ENCODE measurements at places on chromosomes 3 and 15. TPM values are rescaled to one million over a fixed set of nuclear protein-coding genes. Genes with fewer than 3 reads are reported as not detected.

DNA sequence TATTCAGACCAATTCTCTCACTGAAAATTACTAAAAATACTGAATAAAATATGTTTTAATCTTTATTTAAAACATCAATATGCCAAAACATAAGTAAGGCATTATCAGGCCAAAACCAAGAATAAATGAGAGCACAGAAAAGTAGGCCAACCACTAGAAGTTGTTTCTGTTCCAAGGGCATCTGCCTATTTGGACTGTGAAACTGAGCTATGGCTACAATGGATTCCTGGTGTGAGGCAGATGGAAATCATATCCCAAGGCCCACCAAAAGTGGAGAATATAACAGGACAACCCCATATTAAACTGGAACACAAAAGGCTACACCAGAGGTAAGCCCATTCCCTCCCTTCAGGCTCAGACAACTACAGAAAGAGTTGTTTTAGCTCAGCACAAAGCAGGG, 302.8 kb upstream of the IL12A start:
- no peak overlapping the region for H3K4me3 ChIP-seq
- H3K36me3 ChIP-seq = no peaks in the 10 kb centered on the region
- H3K27me3 ChIP-seq = no peaks in the 10 kb centered on the region
- no peak overlapping the region for H3K27ac ChIP-seq

DNA sequence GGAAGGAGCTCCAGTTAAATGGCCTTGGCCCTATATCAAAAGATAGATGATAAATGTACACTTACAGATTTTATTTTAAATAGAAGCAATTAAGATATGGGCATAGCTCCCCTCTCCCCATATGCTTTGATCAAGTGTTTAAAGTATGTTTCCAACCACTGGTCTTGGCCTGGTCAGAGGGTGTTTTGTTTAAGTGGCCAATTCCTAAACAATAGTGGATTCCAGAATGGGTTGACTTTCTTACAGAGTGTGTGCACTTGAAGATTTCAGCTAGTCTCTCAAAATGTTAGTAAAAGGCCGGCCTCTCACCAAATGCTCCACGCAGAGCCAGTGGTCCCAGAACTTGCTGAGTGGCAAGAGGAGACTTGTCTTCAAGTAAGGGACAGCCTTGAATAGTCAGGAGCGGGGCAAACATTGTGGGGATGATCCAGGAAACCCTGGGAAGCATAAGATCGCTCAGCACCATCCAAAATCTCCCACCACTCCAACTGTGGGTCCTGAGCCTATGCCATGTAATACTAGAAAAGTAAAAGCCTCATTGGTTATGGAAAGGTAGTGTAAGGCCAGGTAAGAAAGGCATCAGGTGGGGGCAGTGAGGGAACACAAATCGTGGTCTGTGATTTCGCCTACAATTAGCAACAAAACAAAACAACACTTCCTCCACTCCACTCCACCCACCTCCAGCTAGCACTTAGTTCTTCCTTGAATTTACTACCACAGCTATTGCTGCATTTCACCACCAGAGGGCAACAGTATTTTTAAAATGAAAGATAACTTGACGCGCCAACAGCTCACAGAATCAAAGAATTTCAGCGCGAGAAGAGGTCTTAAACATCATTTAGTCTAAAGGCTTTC, 4.8 kb downstream of the RARRES1 start:
- H3K36me3 ChIP-seq = peaks cover 4% of the 10 kb centered on the region
- DNase-seq = no peak
- H3K4me1 ChIP-seq = peaks cover 13% of the 10 kb centered on the region
- H3K4me3 ChIP-seq = peak overlapping the region; percentile 61
- H3K27me3 ChIP-seq = no peaks in the 10 kb centered on the region

GRCh38 chr15:99344639-99345038, 93.4 kb downstream of the LRRC28 start:
- DNase-seq = no peak
- H3K27ac ChIP-seq = no peak overlapping the region
- no peaks in the 10 kb centered on the region for H3K27me3 ChIP-seq

ACAN gene
- not detected for total RNA-seq

ROPN1 gene
- not detected for total RNA-seq

EOMES gene
- total RNA-seq = 35.5 TPM

DNA sequence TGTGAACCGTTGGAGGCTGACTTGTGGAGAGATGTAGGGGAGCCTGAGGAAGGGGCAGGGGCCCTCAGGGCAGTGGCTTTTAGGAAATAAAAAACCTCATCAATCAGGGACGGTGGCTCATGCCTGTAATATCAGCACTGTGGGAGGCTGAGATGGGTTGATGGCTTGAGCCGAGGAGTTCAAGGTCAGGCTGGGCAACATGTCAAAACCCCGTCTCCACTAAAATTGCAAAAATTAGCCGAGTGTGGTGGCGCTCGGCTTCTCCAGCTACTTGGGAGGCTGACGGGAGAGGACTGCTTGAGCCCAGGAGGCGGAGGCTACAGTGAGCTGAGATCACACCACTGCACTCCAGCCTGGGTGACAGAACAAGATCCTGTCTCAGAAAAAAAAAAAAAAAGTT, 7.6 kb downstream of the TTC23 start:
- H3K4me3 ChIP-seq = no peak overlapping the region
- H3K4me1 ChIP-seq = peaks cover 9% of the 10 kb centered on the region
- peaks cover 19% of the 10 kb centered on the region for H3K27me3 ChIP-seq
- no peak overlapping the region for H3K27ac ChIP-seq
- no peak for DNase-seq

NANOGP8 gene
- total RNA-seq = not detected

RNU5B-1 gene
- total RNA-seq = 27.3 TPM

MRPL3 gene
- total RNA-seq = 57.5 TPM

GOLGA6D gene
- total RNA-seq = not detected

CCDC71 gene
- 27.5 TPM for total RNA-seq

SAXO2 gene
- total RNA-seq = 1.3 TPM

CKMT1B gene
- not detected for total RNA-seq

DNA sequence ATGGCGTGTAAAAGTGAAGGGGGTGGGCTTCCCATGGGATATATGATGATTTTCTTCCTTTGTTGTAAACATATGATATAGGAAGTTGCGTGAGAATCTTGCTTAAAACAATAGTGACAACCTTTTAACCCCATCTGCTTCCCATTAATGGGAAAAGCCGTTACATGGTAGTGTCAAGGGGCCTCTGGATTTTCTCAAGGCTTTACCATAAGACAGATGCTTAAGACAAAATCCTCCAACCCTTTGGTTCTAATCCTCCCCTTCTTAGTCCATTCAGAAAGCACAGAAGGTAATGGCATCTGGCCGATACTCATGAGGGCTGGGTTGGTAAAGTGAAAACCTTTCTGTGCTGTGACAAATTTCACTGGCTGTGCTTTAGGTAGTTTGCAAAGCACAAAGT, 25.0 kb downstream of the DPH3 start:
- no peak overlapping the region for H3K27ac ChIP-seq
- H3K36me3 ChIP-seq = no peaks in the 10 kb centered on the region
- H3K4me3 ChIP-seq = no peak overlapping the region
- peaks cover 7% of the 10 kb centered on the region for H3K27me3 ChIP-seq

- H3K27ac ChIP-seq = no peak overlapping the region
- H3K4me3 ChIP-seq = no peak overlapping the region
- H3K36me3 ChIP-seq = peaks cover 35% of the 10 kb centered on the region
These were observed 62.9 kb downstream of the HMG20A start for GRCh38 chr15:77483425-77484140.

- no peaks in the 10 kb centered on the region for H3K4me1 ChIP-seq
- DNase-seq = no peak
- no peak overlapping the region for H3K27ac ChIP-seq
- H3K4me3 ChIP-seq = no peak overlapping the region
- H3K36me3 ChIP-seq = no peaks in the 10 kb centered on the region
These were observed 577.7 kb downstream of the MECOM start for GRCh38 chr3:169085827-169086226.

GRCh38 chr3:981156-981555, 111.7 kb upstream of the CNTN6 start:
- H3K4me3 ChIP-seq = no peak overlapping the region
- no peak for DNase-seq
- H3K27ac ChIP-seq = no peak overlapping the region
- H3K4me1 ChIP-seq = no peaks in the 10 kb centered on the region
- no peaks in the 10 kb centered on the region for H3K36me3 ChIP-seq
